HT-29 (cell line): ENCODE measurements at places on chromosomes 4 and X.
A peak's percentile ranks its signal among the peaks of the same experiment; 100 is the strongest.

GRCh38 chr4:5383191-5383980 lies 325.0 kb downstream of the EVC2 start:
- no peak for DNase-seq

DNA sequence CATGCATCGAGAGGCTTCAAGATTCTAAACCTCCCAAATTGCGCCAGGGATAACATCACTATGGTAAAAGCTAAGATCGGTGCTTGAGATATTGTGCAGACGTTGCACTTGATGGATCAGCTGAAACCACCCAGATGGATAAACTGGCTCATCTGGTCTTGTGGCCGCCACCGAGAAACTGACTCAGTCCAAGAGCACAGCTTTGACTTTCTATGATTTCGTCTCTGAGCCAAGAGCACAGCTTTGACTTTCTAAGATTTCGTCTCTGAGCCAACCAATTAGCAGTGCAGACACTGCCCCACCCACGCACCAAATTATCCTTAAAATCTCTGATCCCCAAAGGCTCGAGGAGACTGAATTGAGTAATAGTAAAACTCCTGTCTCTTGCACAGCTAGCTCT lies 687.2 kb downstream of the FAM133A start:
- no peak for DNase-seq

DNA sequence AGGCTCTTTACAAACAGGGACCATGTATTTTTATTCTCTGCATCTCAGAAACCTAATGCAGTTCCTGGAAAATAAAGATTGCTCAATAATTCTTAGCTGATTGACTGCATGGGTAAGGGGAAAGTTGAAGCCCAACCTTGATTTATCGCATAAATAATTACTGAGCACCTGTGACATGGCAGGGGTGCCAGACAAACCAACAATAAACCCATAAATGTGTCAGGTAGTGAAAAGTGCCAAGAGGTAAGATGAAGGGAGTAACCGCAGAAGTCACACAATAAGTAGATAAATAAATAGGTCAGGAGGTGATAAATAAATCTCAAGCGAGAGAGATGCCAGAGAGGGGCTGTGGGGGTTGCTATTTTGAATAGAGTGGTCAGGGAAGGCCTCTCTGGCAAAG lies 20.1 kb upstream of the AP1S2 start:
- no peak for DNase-seq

DNA sequence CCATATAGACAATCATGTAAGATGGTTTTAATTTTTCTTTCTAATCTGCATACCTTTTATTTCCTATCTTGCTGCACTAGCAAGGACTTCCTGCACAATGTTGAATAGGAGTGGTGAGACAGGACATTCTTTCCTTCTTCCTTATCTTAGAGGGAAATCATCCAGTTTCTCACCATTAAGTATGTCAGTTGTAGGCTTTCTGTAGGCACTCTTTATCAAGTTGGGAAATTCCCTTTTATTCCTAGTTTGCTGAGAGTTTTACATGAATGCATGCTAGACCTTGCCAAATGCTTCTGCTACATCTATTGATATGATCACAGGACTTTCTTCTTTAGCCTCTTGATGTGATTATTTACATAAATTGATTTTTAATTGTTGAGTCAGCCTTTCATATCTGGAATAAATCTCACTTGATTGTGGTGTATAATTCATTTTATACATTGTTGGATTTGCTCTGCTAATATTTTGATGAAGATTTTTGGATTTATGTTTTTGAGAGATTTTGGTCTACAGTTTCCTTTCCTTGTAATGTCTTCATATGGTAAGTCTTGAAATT lies 23.8 kb downstream of the RNF175 start:
- DNase-seq = no peak

GRCh38 chrX:106397788-106398538 lies 213.8 kb upstream of the RADX start:
- DNase-seq = peak; percentile 56

DNA sequence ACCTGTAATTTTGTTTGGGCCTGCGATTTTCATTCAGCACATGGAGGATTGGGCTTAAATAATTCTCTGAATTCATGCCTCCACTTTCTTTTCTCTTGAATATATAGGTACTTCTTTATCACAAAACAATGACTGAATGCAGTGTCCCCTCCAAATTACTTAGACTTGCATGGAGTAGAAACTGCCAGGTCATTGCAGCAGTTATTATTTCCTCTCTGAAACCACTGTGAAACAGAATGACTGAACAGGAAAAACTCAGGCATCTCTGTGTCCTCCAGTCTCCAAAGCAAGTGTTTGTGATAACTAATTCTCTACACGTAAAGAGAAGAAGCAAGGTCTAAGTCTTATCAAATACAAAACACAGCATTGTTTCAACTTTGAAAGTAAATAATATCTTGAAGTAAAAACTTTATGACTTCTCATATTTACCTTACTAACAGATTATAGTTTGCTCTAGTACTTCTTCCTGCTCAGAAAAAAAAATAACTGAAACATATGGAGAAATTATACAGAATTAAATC lies 144.5 kb upstream of the DIAPH2 start:
- DNase-seq = peak; percentile 30

DNA sequence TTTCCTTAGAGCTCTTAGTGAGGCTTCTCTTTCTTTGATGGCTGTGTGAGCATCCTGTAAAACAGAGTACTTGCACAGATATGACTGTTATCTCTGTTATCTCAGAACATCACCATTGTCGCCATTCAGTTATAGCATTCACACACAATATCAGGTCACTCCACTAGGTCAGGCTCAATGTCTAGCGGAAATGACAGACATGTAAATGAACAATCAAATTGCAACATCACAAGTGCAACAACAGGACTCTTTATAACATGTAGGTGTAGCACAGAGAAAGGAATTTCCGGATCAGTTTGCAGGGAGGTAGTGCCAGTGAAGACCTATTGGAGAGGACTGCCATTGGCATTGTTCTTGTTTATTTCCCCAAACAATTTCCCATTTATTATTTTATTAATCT lies 43.2 kb upstream of the IGSF1 start:
- peak; percentile 59 for DNase-seq
